ENCODE measurements at places on chromosomes 13 and 19. TPM values are rescaled to one million over a fixed set of nuclear protein-coding genes. Genes with fewer than 3 reads are reported as not detected.
A peak's percentile ranks its signal among the peaks of the same experiment; 100 is the strongest.

NXNL1 gene
- not detected for total RNA-seq

ZNF90 gene
- total RNA-seq, result 1.5 TPM

TLE2 gene
- total RNA-seq, result 87.5 TPM

DNA sequence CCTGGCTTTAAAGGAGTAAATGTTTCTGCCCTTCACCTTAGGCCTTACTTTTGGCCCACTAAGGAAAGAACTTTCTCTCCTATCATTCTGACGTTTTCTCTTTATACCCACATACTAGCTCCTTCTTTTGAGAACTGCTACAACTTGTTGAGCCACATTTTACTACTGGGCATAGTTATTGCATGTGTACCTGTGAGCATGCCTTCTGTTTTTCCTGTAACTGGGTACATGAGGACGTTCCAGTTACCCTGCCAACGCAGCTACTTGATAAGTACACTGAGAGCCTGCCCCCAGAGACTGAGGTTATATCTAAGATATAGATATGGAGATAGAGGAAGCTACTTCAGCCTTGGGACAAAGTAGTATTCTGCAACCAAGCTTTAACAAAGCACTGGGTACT is 3.5 kb downstream of the CCDC169 start:
- DNase-seq, result no peak

DNA sequence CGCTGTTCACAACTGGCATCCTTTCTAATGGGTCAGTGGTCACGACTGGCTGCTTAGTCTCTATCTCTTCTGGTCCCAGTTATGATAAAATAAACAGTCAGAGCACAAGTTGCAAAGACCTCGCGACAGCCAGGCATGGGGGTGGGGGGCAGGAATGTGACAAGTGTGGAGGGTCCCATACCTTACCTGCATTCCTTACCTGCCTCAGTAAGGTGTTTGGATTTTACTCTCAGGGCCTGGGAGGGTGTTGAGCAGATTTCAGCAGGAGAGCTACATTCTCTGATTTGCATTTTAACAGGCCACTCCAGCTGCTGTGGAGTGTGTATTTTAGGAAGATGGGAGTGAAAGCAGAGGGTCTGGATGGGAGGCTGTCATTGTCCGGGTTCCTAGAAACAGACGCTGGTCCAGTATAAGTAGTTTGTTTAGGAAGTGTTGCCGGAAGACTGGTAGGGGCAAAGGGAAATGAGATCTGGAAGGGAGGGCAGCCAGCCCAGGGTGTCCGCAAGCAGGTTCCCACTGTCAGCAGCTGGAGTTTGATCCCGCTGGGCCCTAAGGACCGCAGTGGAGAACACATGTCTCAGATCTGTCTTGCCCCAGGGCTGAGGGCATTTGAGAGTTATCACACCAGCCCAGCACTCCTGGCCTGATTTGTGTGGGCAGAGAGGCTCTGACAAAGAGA is 920.0 kb downstream of the UQCRFS1 start:
- no peak for DNase-seq

DNA sequence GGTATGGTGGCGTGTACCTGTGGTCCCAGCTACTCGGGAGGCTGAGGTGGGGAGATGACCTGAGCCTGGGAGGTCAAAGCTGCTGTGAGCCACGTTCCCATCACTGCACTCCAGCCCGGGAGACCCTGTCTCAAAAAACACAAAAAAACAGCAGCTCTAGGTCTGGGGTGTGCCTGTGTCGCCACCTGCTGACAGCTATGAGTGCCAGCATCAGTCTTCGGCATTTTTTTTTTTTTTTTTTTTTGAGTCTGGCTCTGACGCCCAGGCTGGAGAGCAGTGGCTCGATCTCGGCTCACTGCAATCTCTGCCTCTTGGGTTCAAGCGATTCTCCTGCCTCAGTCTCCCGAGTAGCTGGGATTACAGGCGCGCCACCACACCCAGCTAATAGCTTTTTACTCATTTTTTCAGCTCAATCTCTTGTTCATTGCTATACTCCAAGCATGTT is 10.1 kb downstream of the AP2S1 start:
- DNase-seq, result no peak

GRCh38 chr13:33334831-33335230 is 49.3 kb upstream of the STARD13 start:
- no peak for DNase-seq

DNA sequence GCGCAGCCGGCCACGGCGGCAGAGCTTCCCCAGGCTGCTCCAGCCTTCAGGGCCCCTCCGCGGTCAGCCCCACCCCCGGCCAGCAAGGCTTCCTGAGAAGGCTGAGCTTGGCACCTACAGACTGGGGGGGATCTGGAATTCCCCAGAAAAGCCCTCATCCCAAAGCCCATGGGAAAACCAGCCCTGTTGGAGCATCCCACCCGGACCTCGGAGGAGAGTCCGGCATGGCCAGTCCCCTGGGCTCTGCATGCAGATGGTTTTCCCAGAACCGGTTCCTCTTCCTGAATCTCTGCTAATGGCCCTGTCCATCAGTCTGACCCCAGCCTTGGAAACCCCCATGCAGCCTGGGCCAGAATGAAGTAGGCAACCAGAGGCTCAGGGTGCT is 10.3 kb downstream of the RASA3 start:
- no peak for DNase-seq

GRCh38 chr13:20482275-20482761 is 43.3 kb downstream of the CRYL1 start:
- DNase-seq, result peak; percentile 36

DNA sequence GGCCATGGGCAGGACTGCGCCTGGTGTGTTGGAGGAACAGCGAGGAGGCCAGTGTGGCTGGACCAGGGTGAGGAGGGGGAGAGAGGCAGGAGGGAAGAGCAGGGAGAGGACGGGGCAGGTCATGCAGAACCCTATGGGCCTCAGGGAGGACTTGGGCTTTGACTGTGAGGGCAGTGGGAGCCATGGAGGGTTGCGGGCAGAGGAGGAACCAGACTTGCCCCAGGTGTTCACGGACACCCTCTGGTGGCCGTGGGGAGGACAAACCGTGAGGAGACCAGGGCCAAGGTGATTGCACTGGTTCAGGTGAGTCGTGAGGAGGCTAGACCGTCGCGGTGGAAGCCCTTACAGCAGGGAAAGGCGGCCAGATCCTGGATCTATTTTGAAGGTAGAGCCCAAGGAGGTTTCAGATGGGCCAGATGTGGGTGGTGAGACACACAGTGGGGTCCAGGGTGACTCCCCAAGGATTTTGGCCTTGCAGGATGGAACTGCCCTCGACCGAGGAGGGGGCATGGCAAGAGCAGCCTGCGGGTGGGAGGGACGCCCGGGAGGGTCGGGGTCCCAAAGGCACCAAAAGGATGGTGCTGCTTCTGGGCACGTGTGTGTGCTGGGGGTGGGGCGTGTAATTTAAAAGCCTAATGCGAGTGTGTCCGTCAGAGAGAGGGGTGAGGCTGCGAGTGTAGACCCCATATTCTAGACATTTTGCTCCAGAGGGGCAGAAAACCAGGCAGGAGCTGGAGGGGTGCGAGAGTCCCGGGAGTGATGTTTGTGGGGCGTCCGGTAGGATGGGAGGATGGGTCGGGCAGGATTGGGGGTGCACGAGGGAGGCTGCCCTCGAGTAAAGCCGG is 2.7 kb upstream of the REXO1 start:
- DNase-seq, result no peak

DNA sequence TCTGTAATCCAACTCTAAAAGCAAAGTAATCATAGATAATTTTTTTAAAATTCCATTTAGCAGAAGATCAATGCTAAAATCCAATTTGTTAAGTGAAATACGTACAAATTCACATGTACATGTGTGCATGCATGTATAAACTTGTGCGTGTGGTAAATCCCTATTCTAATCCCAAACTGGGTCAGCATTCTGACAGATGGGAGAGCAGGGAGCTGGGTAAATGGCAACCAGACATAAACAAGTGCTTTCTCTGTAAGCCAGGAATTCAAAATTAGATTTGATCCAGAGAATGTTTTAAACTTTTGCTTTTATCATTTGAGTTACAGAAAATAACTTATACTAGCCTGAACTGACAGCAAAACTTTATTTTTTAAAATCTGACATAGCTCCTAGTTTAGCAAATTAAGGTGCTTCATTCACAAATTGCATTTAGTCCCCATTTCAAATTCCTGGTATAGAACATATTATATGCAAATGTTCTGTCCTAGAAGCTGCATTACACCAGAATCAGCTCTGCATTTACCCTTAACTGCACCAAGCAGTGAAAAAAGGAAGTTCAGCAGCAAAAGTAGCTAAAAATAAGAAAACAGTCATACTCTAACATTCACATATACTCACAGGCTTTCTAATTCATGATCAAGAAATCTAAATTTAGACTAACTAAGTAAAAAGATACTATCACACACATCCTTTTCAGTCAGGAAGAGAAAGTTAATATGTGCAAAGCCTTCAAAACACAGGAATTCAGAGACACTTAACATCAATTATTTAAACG is 32.6 kb downstream of the UBL3 start:
- DNase-seq, result no peak

- DNase-seq, result no peak
Observed at GRCh38 chr19:47172666-47173455, 42.2 kb downstream of the SAE1 start.

GRCh38 chr13:95056266-95056665 is 245.0 kb downstream of the ABCC4 start:
- DNase-seq, result no peak

DNA sequence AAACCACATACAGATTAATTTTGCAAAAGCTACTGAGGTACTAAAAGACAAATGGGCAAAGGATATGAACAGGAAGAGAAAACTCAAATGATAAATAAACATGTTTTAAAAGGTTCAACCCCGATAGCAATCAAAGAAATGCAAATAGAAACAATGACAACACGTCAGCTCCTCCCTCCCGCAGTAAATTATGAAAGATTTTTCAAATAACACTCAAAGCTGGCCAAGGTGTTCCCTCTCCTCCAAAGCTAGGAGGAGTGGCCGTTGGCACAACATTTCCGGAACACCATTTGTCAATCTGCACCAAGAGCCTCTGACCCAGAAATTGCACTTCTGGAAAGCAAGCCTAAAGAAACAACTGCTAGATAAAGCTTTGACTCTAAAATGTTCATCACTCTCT is 28.3 kb downstream of the INSR start:
- DNase-seq, result no peak

Data from tibial nerve (tissue), 4 donors.